HCT116 (cell line): ENCODE measurements at places on chromosomes 7 and 10.

DNA sequence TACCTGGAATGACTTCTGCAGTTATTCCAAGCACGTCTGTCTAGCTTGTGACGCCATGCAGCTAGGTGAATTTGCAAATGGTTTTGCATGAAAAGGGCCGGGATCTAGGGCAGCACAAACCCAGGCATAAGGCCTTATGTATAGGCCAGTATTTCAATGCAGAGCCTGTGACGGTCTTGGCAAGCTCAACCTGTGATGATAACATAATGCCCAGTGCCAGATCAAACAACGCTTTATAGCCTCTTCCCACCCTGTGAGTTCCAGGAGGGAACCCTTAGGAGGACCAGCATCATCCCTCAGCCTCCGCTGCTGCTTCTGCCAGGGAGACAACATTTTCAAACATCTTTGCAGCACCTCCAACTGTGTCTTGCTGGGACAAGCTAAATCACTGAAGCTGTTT lies 390.7 kb downstream of the INHBA start:
- DNase-seq = no peak

DNA sequence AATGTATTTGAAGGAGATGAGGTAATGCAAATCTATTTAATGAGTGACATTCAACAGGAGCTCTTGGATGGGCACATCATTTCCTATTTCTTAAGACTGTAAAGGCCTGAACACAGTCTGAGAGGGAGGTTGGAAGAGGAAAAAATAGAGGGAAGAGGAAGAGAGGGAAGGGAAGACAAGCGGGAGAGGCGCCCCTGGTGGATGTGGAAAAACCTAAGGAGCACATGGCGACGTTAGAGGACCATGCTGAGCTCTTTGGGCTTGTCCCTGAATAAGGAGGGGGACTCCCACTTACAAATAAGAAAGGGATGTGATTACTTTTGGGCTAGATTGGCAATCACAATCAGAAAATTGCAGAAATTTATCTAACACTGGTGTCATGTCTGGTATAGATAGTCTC lies 19.6 kb downstream of the SUN3 start:
- DNase-seq = no peak

GRCh38 chr7:1938788-1939433 lies 268.8 kb downstream of the ELFN1 start:
- DNase-seq = no peak

GRCh38 chr10:21171936-21172541 lies 274.9 kb upstream of the NEBL start:
- DNase-seq = no peak

- DNase-seq = no peak
These were observed 261.4 kb upstream of the HABP2 start for GRCh38 chr10:113291413-113291812.

DNA sequence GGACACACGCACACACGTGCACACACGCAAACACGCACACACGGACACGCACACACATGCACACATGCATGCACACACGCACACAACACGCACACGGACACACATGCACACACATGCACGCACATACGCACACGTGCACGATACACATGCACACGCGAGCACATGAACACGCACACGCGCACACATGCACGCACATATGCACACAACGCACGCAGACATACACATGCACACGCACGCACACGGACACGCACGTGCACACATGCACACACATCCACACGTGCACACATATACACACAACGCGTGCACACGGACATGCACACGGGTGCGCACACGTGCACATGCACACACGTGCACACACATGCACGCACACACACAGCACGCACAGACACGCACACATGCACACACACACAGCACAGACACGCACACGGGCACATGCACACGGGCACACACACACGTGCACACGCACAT lies 17.3 kb upstream of the GPER1 start:
- no peak for DNase-seq

DNA sequence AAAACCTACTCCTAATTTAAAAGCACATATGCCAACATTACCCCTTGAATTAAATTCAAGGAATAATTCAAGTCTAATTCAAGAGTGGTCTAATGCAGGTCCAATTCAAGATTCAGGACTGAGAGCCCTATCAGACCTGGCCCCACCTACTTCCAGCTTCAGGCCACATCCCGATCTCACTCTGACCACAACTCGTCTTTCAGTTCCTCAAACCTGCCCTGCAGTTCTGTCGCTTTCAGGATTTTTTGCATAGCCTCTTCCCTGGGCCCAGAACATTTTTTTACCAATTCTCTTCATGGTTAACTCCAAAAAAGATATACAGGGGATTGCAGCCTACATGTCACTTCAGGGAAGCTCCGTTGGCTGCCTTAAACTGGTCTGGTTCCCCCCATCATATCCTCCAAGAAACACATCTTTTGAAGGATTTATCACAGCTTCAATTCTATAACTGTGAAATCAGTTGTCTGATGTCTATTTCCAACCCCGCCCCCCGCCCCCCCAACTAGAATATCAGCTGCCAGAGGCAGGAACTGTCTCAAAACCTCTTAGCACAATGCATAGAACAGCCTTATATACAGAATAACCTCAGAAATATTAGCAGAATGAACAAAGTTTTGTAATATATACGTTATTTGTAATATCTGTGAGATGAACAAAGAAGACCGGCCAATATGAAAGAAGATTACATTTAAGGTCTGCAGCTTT lies 20.8 kb downstream of the CCDC6 start:
- DNase-seq = no peak

DNA sequence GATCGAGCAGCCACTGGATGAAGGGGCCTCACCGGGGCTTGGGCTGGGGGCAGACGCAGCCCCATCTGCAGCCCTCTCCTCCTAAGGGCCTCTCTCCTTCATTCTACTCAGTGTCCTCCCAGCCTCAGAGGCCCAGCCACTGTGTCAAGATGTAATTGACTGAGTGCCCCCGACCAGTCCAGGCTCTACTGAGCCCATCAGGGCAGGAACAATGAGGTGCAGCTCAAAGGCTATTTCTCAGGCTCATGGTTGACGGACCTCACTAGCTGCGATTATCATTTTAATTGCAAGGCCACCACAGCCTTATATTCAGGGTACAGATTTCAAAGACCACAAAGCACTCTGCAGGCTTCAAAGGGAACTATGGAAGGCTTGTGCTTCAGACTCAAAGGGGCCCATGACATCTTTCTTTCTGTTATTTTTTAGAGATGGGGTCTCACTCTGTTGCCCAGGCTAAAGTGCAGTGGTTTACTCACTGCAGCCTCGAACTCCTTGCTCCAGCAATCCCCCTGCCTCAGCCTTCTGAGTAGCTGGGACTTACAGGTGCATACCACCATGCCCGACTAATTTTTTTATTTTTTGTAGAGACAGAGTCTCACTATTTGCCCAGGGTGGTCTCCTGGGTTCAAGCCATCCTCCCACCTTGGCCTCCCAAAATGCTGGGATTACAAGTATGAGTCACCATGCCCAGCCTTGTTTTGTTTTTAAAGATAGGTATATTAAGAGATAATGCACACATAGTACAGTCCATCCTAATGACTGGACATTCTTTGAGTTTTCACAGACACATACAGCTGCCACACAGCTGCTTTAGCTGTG lies 23.7 kb downstream of the SLC29A3 start:
- no peak for DNase-seq

- no peak for DNase-seq
These were observed 309.3 kb downstream of the PAXIP1 start for GRCh38 chr7:154693661-154694060.

DNA sequence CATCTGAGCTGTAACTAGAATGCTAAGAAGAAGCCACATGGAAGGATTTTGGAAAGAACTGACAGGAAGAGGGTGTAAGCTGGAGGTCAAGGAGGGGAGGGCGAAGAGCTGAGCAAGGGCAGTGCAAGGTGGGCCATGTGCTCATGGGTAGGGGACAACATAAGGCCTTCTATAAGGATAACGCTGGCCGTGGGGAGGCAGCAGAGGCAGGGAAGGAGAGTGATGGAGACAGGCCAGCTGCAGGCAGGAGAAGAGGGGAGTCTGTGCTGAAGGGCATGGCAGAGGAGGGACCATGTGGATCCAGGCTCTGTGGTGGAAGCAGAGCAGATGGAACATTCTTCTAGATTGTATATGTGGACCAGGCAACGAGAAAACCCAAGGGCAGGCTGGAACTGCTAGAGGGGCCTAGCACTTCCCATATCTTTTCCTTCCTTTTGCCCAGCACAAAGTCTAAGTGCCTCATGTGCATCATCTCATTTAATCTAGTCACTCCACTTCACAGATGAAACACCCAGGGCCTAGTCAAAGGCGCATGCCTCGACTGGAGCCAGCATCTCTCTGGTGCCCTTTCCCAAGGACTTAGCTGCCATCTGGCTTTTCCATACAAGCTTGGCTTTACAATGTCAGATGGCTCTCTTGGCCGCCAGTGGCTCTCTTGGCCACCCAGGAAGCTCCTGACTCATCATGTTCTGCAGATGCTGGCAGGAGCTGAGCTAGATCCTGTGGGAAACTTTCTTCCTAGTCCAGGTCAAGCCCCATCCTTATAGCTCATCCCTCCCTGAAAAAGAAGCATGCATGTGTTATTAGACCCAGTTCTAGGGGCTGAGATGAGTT lies 6.6 kb downstream of the LRRC18 start:
- no peak for DNase-seq

GRCh38 chr10:120963594-120964220 lies 112.5 kb downstream of the WDR11 start:
- DNase-seq = no peak

GRCh38 chr7:66296557-66296956 lies 91.4 kb downstream of the TPST1 start:
- DNase-seq = no peak

DNA sequence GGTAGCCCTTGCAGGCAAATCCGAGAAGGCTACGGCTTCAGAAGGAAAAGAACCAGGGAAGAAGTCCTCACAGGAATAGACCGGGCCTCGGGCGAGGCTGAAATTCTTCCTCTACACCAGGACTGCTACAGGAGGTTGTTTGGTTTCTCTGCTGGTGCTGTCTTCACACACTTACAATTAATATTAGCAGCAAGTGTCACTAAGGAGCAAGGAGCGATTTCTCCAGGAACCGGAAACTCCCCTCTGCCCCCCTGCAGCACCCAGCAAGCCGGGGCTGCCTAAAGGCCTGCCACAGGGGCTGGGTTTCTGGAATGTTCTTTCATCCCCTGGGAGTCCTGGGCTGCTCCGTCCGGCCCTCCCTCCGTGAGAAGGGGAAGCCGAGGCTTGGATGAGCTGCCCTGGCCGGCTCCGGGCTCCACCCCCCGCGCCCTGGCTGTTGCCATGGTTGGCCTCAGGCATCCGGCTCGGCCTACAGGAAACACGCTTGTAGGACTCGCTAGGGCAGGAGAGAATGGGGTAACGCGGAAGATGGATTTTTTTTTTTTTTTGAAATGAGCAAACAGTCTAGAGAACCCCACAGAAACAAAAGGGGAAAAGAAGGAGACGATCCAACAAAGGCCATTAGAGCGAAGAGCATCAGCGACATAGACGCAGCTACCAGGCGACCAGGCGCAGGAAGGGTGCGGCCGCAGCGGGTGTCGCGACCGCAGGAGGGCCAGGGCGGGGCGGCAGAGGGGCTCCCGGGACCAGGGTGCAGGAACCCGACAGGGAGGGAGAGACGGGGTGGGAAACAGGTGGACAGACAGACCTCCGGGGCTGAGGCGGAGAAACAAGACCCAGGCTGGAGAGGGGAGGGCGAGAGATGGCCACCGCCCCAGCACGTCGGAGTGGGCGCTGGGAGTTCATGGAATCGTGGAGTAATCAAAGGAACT lies 33.0 kb downstream of the EN2 start:
- DNase-seq = no peak

DNA sequence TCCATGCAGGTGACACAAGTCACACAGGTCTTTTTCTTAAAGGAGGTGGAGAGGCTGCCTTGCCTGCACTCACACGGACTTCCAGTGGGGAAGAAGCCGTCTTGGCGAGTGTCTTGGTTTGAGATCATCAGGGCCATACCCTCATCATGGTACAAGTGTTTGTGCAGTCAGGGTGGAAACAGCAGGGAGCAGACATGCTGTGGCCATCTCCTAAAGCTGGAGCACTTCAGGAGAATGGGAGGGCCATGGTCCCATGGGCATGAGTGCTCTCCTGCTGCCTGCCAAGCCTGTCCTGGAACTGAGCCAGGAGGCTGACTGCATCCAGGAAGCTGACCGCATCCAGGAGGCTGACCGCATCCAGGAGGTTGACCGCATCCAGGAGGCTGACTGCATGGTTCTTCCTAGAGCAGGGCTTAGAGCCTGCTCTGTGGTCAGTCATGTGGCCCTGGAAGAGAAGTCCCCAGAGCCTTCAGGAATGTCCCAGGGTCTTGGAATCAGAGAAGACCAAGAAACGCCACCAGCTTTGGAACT lies 98.4 kb downstream of the ADARB2 start:
- DNase-seq = no peak

GRCh38 chr10:73205890-73206289 lies 38.0 kb downstream of the FAM149B1 start:
- DNase-seq = no peak

DNA sequence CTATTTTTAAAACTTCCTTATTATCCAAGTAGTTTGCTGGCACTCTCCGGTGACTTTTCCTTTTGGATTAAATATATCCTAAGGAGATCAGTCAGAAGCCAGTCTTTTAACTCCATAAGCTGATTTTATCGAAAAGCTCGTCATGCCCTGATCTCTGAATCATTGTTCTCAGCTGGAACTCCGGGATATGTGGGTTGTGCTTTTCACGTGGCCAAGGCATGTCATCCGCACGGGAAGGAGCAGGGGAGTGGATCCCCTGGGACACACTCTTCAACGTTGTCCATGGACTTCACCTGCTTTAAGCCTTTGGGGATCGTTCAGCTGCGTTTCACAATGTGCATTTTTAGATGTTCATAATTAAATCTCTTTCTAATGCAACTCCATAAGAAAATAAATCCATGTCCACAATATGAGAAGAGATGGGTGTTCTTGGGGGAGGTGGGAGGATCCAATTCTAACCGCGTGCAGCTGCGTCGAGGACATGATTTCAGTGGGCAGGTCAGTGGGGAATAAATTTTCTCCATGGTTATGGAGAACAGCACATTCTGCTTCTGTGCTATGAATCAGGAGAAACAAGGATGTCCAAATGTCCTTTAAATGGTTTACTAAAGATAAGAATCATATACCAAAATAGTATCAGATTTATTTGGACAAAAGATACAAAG lies 229.5 kb upstream of the ADARB2 start:
- DNase-seq = no peak

- DNase-seq = no peak
These were observed 186.2 kb downstream of the RAMP3 start for GRCh38 chr7:45343746-45344145.

DNA sequence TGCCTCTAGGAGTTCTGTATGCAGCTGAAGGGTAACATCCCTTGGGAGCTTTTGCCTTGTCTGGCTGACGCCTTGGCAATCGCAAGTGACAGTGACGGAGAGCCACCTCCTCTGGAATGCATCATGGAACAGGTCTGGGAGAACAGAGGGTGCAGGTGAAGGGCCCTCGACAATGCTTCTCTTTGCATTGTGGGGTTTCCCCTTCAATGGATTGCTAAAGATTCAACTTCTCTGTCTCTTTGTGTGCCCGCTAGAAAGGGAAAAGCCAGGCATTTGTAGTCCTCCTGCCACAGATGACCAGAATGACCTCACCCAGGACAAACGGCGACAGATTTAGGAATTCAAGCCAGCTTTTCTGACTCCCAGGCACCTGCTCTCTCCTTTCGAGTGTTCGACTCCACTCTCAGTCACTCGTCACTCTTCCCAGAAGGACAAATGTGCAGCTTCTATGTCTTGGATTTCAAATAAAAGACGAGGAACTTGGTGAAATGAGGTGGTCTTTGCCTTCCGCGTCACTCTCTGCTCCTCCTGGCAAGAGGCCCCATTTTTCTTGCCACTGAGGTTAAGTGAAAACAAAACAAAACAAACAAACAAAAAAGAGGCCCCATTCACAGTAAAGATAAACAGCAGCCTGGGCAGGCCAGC lies 26.1 kb downstream of the IL2RA start:
- no peak for DNase-seq

- DNase-seq = no peak
These were observed 215.3 kb upstream of the GLI3 start for GRCh38 chr7:42452356-42452755.
